Activated T-cell treated with anti-CD3 and anti-CD28 coated beads, Interleukin-2, amount 50 U/mL, for 48 hours (primary cell): ENCODE measurements at places on chromosomes 11 and 22.

DNA sequence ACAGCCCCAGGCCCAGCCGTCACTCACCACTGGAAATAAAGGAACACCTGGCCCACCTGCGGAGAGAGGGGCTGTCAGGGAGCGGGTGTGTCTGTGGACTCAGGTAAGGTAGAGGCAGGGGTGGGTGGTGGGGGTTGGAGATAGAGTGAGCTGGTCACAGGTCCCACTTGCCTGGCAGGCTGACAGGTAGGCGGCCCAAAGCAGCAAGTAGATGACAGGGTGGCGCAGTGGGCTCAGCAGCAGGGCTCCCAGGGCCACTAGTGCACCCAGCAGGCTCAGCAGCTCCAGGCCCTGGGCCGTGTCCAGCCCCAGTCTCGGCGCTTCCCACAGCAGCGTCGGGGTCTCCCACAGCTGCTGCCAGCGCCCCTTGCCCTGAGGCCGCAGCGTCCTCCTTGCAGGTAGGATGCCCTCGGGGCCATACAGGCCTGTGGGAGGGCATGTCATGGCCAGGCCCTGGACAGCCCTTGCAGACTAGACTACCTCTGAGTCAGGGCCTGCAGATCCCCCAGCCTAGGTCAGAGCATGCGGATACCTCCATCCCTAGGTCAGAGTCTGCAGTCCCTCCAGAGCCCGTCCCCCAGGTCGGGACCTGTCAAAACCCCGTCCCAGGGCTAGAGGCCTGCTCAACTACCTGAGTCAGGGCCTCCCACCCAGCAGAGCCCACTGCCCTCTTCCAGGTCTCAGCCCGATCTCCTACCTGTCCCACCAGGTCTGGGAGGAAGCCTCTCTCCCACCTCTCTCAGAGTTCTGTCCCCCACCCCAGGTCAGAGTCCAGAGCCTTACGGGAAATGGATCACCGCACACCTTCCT, 686 bp downstream of the LMF2 start:
- no peak for DNase-seq

DNA sequence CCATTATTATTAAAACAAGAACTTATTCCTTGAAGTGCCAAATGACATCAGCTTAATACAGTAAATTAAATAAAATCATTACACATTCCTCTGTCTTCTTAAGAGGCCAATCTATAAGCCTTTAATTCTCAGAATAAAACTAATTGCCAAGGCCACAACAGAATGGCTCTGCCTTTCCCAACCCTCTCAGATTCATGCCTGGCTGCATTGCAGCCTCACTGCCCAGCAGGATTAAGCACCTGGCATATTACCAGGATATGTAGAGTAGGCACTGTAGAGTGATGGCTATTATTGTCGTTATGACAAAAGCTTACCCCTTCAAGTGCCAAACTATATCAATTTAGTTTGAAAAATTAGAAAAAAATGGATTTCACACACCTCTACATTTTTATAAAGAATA, 9.4 kb upstream of the CALCA start:
- DNase-seq: no peak

- DNase-seq: no peak
Measured at GRCh38 chr11:37804666-37805065, 1206.6 kb upstream of the RAG2 start.

DNA sequence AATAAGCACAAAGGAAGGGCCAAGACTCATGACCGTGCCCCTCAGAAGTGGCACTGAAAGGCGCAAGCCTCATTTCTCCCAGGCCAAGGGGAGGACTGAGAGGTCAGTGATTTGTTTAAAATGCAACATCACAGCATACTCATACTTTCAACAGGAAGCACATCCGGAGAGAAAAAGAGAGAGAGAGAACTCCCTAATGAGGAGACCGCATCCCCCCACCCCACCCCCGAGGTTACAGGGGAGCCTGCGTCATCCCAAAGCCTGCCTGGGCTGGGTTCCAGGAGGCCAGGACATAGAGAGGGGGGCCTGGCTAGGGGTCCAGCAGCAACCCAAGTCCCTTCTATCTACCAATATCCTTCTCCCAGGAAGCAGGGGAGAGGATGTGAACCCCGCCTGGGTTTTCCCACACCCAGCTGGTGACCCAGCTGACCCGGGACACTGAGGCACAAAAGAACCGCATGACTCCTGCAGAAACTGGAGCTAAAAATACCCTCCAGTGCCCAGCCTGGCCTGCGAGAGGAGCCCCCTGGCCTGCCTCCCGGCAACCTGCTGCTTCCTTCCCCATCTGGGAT, 3.8 kb downstream of the CSNK1E start:
- DNase-seq: no peak

DNA sequence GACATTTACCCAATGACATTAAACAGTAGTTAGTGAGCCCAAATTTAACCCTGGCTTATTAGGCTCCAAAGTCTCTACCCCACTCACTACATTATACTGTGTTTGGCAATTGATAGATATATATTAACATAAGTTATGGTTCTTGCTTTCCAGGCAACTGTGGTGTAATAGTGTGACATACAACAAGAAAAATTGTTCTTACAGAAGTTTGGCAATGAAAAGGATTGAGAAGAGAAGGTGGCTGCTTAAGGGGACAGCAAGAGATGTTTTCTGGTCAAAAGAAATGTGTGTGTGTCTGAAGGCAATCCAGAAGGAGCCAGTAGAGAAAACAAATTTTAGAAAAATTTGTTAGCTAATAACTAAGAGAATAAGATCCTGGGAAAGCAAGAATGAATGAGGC, 132.4 kb downstream of the SWAP70 start:
- no peak for DNase-seq
